A549 treated with Mapracorat at 1 μM for 4 hours (cell line): ENCODE measurements at places on chromosomes 3 and 15. TPM values are rescaled to one million over a fixed set of nuclear protein-coding genes. Genes with fewer than 3 reads are reported as not detected.

The ARGFX gene
- total RNA-seq: not detected in 5 replicates

The PLA2G4E gene
- not detected in 5 replicates for total RNA-seq

The SLC35A5 gene
- 11.3 to 17.0 TPM (median 16.0 TPM) in 5 replicates for total RNA-seq

The TM6SF1 gene
- not detected in 5 replicates for total RNA-seq

The ALDH1A3 gene
- 15.1 to 16.5 TPM (median 15.9 TPM) in 5 replicates for total RNA-seq

The MED12L gene
- total RNA-seq: 0.23 to 1.1 TPM (median 0.49 TPM) in 5 replicates

The CHRM5 gene
- 0.03 to 0.04 TPM in 2 of 5 replicates, not detected in the others for total RNA-seq

The C3orf85 gene
- not detected in 5 replicates for total RNA-seq

The CPN2 gene
- not detected in 5 replicates for total RNA-seq

The LIPH gene
- 4.9 to 5.9 TPM (median 5.5 TPM) in 5 replicates for total RNA-seq

The TBC1D23 gene
- total RNA-seq: 11.1 to 13.7 TPM (median 12.8 TPM) in 5 replicates

The SST gene
- total RNA-seq: not detected in 5 replicates

The RMDN3 gene
- total RNA-seq: 21.8 to 22.8 TPM (median 22.2 TPM) in 5 replicates

The SLC9C1 gene
- not detected in 5 replicates for total RNA-seq
